ENCODE measurements at places on chromosomes 3 and 15.

DNA sequence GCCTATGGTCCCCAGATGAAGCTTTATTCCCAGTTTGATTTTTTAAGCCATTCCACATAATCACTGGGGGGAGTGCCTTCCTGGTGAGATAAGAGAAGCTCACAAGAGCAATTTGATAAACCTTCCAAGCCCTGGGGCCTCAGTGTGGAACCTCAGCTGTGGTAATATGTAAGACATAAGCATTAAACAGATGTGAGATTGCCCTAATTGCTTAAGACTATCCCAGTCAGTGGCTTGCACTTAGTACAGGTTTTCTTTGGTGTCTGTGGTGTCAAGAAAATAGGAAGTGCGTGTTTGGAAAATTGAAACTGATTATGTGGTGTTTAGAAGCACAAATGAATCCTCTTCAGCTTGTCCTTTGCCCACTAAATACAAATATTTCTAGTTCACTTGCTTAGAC lies 54.3 kb downstream of the LRRN1 start:
- DNase-seq: no peak

GRCh38 chr3:148128136-148128535 lies 569.6 kb upstream of the AGTR1 start:
- no peak for DNase-seq

- no peak for DNase-seq
These were observed 71.0 kb downstream of the ATP2B2 start for GRCh38 chr3:10434144-10434937.

DNA sequence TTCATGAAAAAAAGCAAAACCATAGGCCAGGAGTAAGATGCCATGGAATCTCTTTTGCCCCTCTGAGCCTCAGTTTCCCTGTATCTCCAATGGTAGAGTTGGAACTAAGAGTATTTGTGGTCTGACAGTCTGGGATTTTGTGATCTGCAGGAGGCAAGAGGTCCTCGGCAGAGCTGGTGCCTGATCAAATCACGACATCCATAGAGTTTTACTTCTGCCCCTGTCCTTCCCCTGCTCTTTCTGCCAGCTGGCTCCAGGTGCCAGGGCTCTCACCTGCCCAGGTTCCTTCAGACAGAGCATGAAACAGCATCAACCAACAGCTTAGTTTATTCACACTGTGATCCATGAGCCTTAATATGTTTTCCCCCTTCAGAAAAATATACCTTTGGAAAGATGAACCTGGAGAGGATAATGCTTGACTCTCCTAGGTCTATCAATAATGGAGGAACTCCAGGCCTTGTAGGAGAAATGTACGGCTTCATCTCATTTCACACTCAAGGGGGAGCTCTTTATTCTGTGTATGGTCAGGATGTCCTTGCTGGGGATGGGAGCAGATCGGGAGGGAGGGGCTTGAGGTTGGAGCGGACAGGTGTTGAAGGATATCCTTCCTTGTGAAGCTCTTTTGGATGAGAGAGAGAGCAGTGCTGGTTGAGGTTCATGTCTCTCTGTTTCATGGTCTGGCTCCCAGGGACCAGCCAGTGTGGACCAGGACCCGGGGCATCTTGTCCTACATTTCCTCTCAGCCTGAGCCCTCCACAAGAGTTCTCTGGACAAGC lies 309.9 kb downstream of the RPLP1 start:
- no peak for DNase-seq
